Sigmoid colon (tissue), 7 donors: ENCODE measurements at places on chromosomes 3 and 15.

- DNase-seq: no peak
These were observed 80.1 kb downstream of the LEKR1 start for GRCh38 chr3:156906275-156906674.

DNA sequence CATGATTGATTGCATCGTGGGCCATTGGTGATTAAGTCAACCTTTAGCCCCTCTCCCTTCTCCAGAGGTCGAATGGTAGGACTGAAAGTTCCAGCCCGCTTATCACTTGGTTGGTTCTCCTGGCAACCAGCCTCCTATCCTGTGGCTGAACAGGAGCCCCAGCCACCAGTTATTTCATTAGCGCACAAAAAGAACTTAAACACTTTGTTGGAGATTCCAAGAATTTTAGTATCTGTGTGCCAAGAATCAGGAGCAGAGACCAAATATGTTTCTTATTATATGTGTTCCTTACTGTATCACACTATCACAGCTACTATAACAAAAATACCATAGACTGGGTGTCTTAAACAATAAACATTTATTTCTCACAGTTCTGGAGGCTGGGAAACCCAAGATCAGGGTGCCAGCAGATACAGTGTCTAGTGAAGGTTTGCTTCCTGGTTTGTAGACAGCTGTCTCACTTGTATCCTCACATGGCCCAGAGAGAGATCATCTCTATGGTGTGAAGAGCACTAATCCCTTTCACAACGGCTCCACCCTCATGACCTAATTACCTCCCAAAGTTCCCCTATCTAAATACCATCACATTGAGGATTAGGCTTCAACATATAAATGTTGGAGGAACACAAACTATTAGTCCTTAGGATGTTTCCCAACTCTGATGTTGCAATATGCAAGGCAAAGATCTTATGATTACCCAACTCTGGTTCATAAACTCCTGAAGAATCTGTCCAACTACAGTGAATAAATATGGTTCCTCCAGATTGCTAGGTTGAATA, 30.5 kb upstream of the APH1B start:
- DNase-seq: peak; percentile 70

DNA sequence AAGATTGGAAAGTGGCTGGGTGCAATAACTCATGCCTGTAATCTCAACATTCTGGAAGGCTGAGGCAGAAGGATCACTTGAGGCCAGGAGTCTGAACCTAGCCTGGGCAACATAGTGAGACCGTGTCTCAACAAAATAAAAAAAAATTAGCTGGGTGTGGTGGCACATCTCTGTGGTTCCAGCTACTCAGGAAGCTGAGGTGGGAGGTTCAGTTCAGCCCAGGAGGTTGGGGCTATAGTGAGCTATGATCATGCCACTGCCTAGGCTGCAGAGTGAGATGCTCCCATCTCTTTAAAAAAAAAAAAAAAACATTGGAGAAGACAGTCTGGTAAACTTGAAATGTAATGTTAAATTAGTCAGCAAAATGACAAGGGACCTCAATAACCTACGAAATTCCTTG, 57.9 kb downstream of the STAG1 start:
- DNase-seq: no peak

- no peak for DNase-seq
These were observed 375.6 kb downstream of the CTNNB1 start for GRCh38 chr3:41574900-41575299.

- DNase-seq: no peak
These were observed 44.4 kb upstream of the TEX9 start for GRCh38 chr15:56320861-56321260.

GRCh38 chr15:57505056-57505715, 86.5 kb upstream of the MYZAP start:
- no peak for DNase-seq

DNA sequence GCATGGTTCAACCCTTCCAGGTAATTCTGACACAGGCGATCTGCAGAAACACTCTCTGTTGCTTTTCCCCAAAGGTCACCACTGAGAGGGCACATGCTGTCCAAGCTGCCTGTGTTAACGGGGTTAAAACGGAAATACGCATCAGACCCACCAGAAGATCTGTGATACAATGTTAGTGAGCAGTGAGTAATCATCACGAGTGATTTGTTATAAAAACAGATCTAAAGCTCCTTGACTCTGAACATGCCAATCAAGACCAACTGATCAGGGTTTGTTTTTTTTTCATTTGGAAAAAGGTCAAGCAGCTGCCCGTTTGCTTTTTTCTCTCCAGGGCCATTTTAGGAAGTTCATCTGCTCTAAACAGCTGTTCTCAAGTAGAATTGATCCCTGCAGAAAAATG, 43.2 kb downstream of the FGF12 start:
- DNase-seq: no peak

- DNase-seq: no peak
These were observed at the start of gene GPR27 for GRCh38 chr3:71753701-71754609. Gene GPR27, plus strand, starts transcription at chr3:71753855. Its CDS starts 195 bp downstream, at chr3:71754050.

- no peak for DNase-seq
These were observed 17.7 kb downstream of the NTRK3 start for GRCh38 chr15:88238618-88239430.

DNA sequence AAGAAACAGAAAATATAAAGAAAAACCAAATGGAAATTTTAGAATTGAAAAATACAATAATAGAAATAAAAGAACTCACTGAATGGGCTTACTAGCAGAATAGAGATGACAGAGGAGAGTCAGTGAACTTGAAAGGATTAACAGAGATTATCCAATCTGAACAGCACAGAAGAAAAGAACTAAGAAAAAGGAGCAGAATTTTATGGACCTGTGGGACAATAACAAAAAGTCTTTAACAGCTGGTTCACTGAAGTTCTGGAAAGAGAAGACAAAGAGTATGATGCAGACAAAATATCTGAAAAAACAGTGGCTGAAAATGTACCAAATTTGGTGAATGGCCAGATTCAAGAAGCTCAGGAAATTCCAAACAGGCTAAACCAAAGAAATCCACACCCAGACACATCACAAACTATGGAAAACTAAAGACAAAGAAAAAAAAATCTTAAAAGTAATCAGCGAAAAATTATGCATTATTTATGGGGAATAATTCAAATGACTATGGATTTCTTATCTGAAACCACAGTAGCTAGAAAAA, 9.7 kb upstream of the GNB5 start:
- DNase-seq: no peak

DNA sequence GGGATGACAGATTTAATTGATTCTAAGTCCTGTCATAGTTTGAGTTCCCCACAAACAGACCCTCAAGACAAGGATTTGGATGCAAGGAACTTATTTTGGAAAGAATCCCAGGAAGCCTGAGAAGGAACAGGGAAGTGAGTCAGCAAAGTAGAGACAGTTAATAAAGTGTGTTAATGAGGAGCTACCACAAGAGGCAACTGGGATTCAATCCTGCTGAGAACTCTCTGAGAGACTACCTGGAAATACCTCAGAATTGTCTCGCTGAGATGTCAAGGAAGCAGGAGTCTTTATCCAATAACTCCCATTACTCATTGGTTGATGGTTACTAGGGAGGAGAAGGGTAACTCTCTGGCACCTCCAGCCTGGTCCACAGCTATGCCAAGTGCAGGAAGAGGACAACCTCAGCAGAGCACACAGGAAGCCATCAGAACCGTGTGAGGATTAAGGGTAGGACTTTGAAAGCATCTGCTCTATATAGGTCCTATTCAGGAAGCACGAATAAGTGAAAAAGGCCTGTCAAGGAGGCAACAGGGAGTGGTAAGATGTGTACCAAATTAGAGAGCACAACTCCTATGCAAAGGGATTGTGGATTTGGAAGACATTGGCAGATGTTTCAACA, 311.1 kb upstream of the KCNH8 start:
- DNase-seq: no peak

DNA sequence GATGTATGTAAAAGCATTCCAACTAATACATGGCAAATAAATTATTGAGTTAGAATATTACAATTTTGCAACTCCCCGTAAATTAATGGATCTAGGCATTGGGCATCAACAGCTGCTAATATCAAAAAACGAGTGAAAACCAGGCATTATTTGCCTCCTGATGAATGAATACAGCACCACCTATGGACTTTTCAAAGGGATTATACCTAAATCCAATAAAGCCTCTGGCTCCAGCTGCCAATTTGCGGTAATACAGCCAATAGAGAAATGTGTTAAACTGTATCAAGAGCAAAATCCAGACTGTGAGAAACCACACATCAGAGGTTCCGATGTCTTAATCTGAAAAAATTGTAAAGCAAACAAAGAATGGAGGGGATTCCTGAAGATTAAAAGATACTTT, 16.3 kb upstream of the A4GNT start:
- no peak for DNase-seq

DNA sequence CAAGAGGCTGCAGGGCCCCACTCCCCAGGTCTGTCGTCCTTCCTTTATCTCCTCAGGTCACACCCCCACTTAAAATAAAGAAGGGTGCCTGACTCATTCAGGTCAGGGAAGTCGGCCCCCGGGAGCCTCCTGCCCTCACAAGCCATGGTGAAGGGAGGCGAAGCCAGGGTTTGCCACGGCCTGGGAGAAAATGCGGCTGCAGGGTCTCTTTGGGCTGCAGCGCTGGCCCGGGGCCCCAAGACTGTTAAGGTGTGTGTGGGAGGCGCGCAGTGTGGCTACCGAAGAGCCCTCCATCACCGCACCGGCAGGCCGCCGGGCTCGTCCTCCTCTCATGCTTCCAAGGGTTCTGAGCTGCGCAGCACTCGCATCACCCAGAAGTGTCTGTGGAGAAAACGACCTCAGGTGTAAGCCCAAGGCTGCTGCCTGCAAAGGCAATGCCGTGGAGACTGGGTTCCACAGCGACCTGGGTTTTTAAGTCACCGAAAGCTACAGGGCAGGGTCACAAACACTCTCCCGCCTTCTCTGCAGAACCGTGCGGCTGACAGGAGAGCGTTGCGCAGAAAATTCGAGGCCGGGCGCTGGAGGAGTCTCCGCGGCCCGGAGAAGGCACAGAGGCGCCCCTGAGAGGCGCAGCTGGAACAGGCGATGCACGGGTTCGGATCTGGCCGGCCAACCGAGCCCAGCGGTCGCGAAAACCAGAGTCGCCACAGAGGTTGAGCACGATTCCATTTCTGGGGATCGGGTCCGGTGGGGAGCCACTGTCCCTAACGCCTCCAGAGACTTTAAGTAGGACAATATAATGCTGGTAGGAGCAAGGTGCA, 8.7 kb downstream of the FOXL2 start:
- DNase-seq: peak; percentile 61

DNA sequence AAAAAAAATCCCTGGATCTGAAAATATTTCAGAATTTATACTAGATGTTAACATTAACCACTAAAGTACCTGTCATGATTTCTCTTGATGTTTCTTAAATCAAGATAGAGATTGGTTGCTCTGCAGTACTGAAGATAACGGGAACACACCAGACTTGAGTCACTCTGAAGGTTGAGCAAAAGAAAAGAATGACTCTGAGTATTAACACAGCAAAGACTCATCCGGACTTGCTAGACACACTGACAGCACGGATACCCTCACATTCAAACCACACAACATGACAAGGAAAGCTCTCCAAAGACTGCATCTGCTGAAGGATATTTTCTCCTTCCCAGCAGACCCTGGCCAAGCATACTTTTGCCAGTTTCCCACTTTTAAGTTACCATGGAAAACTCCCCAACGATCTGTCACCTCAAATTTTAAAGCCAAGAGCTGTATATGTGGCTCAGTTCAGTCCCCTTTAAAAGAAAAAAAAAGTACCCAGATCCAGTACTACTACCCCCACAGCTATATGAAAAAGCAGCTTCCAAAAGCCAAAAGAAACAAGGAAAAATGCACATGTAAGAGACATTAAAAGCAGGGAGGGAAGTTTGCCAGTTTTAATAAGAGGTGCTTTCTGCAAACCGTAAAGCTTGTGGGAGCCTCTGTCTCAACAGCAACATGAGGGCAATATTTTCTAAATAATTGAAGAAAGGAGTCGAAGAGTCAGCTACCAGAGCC, 8.3 kb downstream of the EOGT start:
- no peak for DNase-seq

DNA sequence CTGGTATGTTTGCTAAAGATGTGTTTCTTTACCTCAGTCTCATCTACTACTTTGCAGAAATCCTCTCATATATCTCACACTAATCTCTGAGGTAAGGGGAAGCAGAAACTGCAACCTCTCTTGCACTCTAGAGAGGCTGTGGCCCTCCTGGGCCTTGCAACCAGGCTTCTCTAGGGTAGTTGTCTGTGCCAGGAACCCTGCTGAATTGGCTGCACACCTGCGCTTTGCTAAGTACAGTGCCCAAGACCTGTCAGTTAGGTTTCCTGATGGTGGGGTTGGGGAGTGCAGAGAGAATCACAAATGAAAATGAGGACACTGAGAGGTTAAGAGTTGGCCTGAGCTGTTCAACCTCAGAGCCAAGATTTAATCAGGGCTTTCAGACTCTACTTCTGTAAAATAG, 117.2 kb upstream of the PLXNA1 start:
- peak; percentile 7 for DNase-seq

- no peak for DNase-seq
These were observed 153.4 kb upstream of the SMAD3 start for GRCh38 chr15:66912001-66912400.
